Inflammatory macrophage treated with lipopolysaccharide for 4 hours (primary cell): ENCODE measurements at places on chromosomes 13 and 19.

GRCh38 chr13:74796157-74796556 is 662.0 kb upstream of the KLF12 start:
- no peak for DNase-seq

DNA sequence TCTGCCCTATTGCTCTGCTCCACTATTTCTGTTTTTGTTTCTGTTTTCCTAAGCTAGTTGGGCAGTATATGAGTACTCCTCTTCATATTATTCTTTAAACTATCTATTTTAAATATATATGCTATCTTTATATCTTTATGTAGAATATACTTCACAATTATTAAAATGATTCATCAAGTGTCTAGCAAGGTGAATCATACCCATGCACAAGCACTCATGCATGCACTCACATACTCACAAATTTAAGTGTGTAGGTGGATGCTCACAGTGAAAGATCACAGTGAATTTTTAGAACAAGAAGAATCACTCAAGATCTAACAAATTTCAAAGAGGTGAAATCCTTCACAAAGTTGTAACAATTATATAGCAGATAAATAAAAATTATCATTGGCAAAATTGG is 435.6 kb upstream of the SLITRK5 start:
- DNase-seq: no peak

DNA sequence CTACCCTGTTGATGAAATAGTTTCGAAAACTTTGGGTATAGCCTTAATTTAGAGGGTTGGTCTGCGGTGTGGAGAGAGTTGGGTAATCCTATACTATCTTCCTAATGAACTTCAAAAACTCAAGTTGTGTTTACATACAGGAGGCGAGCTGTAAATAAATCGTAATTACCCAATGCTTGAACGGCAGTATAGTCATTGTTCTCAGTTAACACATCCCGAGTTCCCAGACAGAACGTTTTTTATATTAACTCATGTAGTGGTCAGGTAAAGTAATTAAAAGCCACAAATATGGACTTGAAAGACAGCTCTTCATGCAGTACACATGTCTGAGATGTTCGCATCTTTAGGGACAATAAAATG is 1.5 kb downstream of the PDS5B start:
- DNase-seq: no peak

DNA sequence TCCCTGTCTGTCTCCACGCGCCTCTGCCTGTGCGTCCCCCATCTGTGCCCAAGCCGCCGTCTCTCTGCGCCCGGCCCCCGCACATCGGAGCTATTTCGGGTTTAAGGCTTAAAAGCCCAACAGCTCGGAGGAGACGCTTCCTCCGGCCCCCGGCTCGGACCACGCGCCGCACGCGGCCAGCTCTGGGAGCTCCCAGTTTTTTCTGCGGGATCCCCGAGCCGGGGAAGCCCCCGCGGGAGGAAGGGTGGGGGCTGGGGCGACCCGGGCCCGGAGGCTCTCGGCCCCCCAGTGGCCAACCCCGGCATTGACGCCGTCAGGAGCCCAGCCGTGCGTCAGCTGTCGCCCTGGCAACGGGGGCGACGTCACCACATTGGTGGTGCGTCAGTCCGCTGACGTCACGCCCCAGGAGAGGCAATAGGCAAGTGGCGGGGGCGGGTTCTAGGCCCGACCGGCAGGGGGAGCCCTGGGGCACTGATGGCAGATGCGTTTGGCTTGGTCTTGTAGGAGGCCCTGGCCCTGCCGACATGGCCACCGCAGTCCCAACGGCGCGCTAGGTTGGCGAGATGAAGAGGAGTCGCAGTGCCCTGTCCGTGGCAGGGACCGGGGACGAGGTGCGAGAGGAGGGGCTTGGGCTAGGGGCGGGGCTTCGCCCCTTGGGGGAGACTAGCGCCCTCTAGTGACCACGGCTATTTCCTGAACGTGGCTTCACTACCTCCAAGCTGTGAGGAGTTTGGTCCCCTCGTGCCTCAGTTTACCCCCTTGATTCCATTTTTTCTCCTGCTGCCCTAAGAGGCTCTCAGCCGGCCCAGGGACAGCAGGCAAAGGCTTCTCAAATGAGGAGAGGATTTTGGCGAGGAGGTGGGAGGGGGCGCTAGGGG is 3.7 kb upstream of the PDE4A start:
- peak; percentile 92 for DNase-seq

DNA sequence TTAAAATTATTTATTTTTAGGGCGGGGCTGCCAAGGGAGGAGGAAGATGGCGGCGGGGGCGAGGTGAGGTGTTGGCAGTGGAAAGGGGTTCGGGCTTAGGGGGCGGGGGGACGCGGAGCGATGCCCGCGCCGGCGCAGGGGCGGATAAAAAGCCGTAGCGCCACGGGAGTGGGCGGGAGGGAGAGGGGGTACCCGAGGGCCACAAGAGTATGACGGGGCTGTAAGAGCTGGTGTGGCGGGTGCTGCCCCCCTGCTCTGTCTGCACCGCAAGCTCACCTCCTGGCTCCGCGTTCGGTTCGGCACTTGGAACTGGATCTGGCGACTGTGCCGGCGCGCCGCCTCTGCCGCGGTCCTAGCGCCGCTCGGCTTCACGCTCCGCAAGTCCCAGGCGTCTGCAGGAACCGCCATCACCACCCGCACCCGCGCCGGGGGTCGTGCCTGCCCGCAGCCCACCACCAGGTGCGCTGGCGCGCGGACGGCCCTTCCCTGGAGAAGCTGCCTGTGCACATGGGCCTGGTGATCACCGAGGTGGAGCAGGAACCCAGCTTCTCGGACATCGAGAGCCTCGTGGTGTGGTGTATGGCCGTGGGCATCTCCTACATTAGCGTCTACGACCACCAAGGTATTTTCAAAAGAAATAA is 265.2 kb upstream of the SGCG start:
- DNase-seq: no peak
